ENCODE measurements at places on chromosomes 6 and 20.

DNA sequence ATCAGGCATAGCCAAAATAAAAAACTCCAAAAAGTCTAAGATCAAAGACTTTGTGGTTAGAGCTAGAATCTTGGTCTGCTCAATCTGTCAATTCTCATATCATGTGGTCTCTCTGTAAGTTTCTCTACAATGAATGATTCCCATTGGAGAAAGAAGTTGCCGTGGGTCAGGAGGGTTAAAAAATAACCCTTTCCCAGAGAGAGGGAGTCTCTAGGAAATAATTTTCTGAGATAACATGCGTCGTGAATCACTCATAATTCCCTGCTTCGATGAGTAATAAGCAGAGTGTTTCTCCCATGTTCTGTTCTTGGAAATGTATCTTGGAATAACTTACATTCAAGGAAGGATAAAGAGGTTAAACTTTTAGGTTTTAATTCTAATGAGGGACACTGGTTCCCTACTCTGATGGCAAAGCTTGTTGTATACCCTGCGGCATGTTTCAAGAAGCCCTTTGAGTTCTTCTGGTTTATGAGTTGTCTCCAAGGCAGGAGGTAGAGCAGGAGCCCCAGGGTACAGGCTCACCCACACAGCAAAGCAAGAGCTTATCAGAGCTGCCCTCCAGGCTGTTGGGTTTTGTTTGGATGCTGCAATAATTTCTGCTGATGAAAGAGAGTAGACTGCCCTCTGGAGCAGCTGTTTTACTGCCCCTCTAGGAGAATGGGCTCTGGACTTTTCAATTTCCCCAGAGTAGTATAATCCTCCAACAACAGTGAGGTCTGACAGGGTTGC, 599.1 kb downstream of the QKI start:
- DNase-seq = no peak

- no peak for DNase-seq
These were observed 159.6 kb downstream of the TRIM27 start for GRCh38 chr6:28764014-28764723.

DNA sequence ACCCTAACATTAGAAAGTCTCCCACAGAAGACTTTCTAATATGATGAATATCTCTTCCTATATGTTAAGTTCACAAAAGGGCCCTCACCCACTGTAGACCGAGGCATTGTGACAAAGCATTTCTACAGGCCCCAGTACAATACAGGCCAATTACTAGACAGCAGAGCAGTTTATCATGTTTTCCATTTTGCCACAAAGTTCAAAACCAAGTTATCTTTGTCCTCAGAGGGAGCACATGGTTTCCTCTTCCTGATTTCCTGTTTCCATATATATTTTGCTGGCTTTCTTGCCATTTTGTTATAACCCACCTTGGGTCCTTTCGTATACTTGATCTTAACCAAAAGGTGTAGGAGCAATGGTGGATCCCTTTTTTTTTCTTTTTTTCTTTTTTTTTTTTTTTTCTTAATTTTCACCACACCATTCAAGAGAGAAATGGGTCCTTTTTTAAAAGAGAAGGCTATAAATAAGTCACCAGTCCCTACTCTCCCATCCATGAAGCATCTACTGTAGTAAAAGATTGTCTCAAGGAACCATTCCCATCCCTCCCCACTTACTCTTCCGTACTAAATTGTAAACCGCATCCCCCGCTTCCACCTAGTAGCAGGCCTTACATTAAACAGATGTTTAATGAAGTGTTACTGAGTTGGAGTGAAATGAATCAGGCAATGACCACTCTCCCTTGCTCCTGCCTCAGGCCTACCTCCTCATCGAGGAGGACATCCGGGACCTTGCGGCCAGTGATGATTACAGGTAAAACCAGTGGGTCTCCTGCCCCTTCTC, 2.1 kb upstream of the UBE2C start:
- no peak for DNase-seq

DNA sequence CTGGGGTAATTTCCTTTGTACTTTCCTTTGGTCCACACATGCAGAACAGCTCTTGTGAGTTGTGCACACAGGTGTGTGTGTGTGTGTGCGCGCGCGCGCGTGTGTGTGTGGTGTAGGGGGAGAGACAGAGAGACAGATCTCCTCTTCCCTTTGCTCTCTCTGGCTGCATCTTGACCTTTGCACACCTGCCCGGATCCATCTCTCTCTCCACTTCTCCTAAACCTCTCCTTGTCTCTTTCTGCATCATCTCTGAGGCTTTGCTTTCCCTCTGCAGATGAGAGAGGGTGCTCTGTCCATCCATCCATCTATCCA, 67.0 kb downstream of the SRC start:
- peak; percentile 77 for DNase-seq

- peak; percentile 40 for DNase-seq
These were observed 32.5 kb downstream of the THEMIS start for GRCh38 chr6:127868338-127868737.

GRCh38 chr6:43186706-43187105, 4.7 kb downstream of the CUL9 start:
- no peak for DNase-seq

DNA sequence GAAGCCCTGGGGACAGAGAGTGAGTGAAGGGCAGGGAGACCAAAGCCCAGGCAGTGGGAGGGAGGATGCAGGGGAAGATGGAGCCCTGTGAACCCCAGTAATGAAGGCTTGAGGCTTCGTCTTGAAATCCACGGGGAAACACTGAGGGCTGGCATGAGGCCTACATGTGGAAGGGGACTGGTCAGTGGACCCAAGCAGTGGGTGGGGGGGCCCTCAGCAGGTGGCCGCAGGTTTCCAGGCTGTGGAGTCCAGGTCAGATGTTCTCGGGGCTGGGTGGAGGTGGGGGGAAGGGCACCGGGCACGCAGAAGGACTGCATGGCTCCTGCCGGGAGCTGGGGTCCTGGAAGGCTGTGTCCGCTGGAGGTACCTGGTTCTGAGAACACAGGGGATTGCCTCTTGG, 2.7 kb upstream of the CD93 start:
- DNase-seq = no peak

DNA sequence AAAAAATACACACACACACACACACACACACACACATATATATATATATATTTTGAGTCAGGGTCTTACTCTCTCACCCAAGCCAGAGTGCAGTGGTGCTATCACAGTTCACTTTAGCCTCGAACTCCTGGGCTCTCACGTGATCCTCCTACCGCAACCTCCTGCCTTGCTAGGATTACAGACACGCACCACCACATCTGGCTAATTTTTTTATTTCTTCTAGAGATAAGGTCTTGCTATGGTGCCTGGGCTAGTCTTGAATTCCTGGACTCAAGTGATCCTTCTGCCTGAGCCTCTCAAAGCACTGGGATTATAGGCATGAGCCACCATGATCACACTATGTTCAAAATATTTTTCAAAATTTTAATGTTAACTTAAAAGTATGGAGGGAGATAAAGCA, 43.5 kb downstream of the NUP153 start:
- DNase-seq = no peak

GRCh38 chr6:161847628-161848027, 573.8 kb upstream of the AGPAT4 start:
- no peak for DNase-seq

DNA sequence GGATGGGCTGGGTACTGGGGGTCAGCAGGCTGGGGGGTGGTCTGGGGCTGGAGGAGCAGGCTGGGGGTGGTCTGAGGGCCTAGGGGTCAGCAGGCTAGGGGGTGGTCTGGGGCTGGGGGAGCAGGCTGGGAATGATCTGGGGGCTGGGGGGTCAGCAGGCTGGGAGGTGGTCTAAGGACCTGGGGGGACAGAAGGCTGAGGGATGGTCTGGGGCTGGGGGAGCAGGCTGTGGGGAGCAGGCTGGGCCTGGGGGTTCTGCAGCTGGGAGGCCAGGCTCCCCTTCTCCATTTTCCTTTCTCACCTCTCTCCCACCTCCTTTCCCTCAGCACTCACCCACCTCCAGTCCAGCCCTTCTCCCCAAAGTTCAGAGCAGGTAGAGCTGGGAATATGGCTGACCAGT, 114.2 kb downstream of the PSMB1 start:
- DNase-seq = no peak

Measured in DMS53 (cell line).